ENCODE measurements at places on chromosomes 5 and 9.

DNA sequence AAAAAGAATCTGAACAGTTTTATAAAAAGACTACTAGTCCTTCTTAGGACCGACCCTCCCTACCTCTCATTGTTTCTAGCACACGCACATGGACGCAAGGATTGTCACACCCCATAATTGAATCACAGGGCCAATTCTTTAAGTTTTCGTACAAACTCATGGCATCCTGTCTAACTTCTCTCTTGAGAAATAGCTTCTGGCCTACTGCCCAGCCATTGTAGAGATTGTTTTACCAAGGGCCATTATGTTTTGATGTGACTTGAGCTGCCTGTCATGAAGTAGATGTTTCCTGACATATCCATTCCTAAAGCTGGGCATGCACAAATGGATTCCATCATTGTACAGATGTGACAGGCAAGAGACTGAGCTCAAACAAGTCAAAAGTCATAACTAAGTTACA is 1672.1 kb upstream of the C9orf72 start:
- DNase-seq = no peak

DNA sequence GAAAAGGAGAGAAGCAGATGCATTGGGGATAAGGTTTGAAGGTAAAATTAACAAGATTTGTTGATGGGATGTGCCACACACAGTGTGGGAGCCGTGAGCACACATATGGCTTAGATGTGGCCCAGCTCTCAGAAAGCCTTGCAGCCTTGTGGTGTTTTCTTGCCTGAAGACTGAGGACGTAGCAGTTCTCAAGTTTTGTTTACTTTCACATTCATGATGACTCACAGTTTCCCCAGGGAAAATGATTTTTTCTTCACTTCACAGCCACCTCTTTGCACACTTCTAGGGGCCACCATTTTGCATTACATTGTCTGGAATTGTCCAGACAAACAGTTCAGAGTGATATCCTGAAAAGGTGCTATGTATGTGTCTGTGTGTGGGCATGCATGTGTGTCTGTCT is 126.2 kb downstream of the BASP1 start:
- no peak for DNase-seq

- no peak for DNase-seq
Observed at GRCh38 chr5:56499491-56499890, 266.4 kb upstream of the ANKRD55 start.

DNA sequence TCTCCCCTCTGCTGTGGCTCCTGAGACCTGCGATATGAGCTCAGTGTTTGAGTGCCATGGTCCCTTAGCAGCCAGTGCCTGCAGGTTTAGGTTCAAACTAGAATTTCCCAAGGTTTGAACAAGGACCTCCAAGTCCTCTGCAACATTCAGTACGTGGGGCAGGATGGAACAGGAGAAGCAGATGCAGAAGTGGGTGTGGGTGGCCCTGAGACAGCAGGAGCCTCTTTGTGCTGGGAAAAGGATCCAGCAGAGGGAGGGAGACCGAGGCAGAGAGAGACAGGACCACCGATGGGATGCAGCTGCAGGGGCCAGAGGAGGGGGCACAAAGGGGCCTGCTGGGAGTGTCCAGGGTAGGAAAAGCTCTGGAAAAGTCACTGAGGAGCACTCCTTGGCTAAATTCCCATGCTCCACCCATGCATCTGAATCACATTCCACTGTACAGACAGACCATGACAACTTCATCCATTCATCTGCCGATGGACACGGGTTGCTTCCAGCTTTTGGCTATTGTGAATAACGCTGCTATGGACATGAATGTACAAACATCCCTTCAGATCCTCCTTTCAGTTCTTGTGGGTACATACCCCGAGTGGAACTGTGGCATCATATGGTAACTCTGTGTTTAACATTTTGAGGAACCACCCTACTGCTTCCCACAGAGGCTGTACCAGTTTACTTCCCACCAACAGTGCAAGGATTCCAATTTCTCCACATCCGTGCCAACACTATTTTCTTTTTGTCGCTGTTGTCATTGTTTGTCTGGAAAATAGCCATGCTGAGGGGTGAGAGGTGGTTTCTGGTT is 26.7 kb upstream of the SUSD3 start:
- no peak for DNase-seq

DNA sequence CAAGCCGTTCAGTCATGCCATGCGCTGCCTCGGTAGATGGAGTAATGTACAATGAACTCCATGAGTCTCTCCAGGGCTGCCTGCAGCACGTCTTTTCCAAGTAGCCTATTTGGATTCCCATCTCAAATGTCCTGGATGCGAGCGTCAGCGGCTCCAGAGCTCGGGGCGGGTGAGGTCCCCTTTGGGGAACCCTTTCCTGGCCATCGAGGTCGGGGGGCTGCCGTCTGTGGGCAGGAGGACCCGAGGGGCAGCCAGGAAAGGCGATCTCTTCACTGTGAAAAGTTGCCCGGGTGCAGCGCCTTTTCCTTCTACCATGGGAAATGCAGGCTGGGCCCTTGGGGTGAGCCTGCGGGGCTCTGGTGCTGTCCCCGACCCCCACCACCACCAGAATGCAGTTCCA is 36.9 kb upstream of the FCN2 start:
- DNase-seq = no peak

DNA sequence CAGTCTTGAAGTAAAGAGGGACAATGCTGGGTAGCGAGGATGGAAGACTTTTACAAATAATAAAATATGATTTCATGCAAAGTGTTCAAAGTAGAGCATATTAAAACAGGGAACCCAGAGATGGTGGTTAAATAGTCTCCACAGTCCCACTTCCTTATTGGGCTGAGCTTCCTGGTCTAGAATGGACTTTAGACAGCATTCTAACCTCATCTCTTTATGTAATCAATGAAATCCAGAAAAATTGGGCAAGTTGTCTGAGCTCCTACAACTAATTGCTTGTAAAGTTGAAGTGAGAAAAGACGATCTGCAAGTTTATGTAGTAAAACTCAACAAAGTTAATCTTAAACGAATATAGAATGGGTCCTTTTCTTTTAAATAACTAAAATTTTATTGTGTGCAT is 328.9 kb downstream of the PJA2 start:
- DNase-seq = no peak

GRCh38 chr9:78132701-78133058 is 101.1 kb upstream of the GNAQ start:
- DNase-seq = no peak

- no peak for DNase-seq
Observed at GRCh38 chr5:78753093-78753531, 104.5 kb upstream of the LHFPL2 start.
